ENCODE measurements at places on chromosomes 12 and 14. TPM values are rescaled to one million over a fixed set of nuclear protein-coding genes. Genes with fewer than 3 reads are reported as not detected.

The ATF7 gene
- total RNA-seq = 7.7 TPM

The RIMBP2 gene
- 2.2 TPM for total RNA-seq

The TAS2R7 gene
- not detected for total RNA-seq

The TRIP11 gene
- total RNA-seq = 23.6 TPM

The MMP14 gene
- 158 TPM for total RNA-seq

The GLIPR1L1 gene
- total RNA-seq = not detected

The MYO1H gene
- total RNA-seq = not detected

The SERPINA5 gene
- 0.33 TPM for total RNA-seq

The SLCO1A2 gene
- total RNA-seq = not detected

The AQP2 gene
- not detected for total RNA-seq

The EML5 gene
- total RNA-seq = 1.4 TPM

The C1QL4 gene
- total RNA-seq = 0.06 TPM

The ACSS3 gene
- total RNA-seq = 7.0 TPM

The DPF3 gene
- 6.4 TPM for total RNA-seq

The LRFN5 gene
- total RNA-seq = 2.8 TPM

The CDK17 gene
- total RNA-seq = 36.3 TPM

The DEGS2 gene
- not detected for total RNA-seq

The BIN2 gene
- total RNA-seq = not detected

The AHNAK2 gene
- total RNA-seq = 10.4 TPM

The MCRS1 gene
- 102 TPM for total RNA-seq

The TROAP gene
- 45.5 TPM for total RNA-seq

The CYP27B1 gene
- total RNA-seq = 2.6 TPM

The TC2N gene
- total RNA-seq = 5.7 TPM

The AQP6 gene
- total RNA-seq = not detected

The TOGARAM1 gene
- 9.4 TPM for total RNA-seq

The KRT6C gene
- total RNA-seq = not detected

The MYL2 gene
- not detected for total RNA-seq

The PPP1R36 gene
- total RNA-seq = 0.63 TPM

The KRT77 gene
- not detected for total RNA-seq

The IL23A gene
- 1.1 TPM for total RNA-seq

The MIP gene
- total RNA-seq = not detected

The ANO2 gene
- total RNA-seq = 1.2 TPM

The SLC6A15 gene
- 12.5 TPM for total RNA-seq

The CCDC184 gene
- 0.51 TPM for total RNA-seq

The GNB3 gene
- total RNA-seq = 0.71 TPM

The CAND1 gene
- total RNA-seq = 97.2 TPM

The CD4 gene
- not detected for total RNA-seq

The CEP290 gene
- total RNA-seq = 32.8 TPM

The EXOC3L4 gene
- 0.97 TPM for total RNA-seq

The NOVA1 gene
- total RNA-seq = 2.4 TPM

The SLC39A2 gene
- total RNA-seq = not detected

The STXBP6 gene
- 2.6 TPM for total RNA-seq

The C12orf56 gene
- total RNA-seq = not detected

The ADIPOR2 gene
- total RNA-seq = 29.9 TPM

The PRH2 gene
- not detected for total RNA-seq

The NAV3 gene
- total RNA-seq = 20.7 TPM

The SAMD15 gene
- total RNA-seq = 4.5 TPM

The NEUROD4 gene
- not detected for total RNA-seq
